ENCODE measurements at places on chromosomes 7 and 10. TPM values are rescaled to one million over a fixed set of nuclear protein-coding genes. Genes with fewer than 3 reads are reported as not detected.

DNA sequence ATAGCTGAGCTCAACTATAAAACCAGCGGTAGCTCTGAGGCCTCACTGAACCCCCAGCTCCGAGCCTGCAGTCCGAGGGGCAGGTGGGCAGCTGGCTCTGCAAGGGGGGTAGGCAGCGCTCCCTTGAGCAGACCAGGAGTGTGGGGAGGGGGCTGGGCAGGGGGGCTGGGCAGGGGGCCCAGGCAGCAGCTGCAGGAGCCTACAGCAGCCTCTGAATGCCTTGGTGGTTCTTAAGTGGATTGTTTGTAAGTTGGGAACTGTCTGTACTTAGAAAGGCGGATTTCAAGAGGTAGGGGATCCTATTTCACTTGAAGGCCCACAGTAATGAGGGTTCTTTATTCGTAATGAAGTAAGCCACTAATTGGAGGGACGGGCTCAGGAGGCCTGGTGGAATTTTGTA is 72.3 kb downstream of the ICA1 start:
- peaks cover 9% of the 10 kb centered on the region for H3K27me3 ChIP-seq
- H3K27ac ChIP-seq = no peak overlapping the region
- peaks cover 15% of the 10 kb centered on the region for H3K4me1 ChIP-seq
- H3K4me3 ChIP-seq = no peak overlapping the region

The ZNF503 gene
- 0.21 TPM for total RNA-seq

GRCh38 chr10:132910186-132910880 is 32.0 kb downstream of the CFAP46 start:
- peaks cover 1% of the 10 kb centered on the region for H3K4me1 ChIP-seq
- no peaks in the 10 kb centered on the region for H3K27me3 ChIP-seq
- no peak overlapping the region for H3K27ac ChIP-seq
- no peak overlapping the region for H3K4me3 ChIP-seq
- no peaks in the 10 kb centered on the region for H3K36me3 ChIP-seq

DNA sequence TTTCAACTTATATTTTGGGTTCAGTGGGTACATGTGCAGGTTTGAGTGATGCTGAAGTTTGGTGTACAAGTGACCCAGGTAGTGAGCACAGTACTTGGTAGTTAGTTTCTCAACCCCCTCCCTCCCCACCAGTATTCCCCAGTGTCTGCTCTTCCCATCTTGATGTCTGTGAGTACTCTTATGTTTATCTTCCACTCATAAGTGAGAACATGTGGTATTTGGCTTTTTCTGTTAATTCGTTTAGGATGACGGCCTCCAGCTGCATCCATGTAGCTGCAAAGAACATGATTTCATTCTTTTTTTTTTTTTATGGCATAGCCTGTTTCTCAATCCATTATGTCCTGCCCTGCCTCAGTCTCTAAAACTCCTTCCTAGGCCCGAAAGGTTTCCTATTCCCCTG is 222.1 kb downstream of the WDR37 start:
- H3K4me3 ChIP-seq = no peak overlapping the region
- H3K4me1 ChIP-seq = no peaks in the 10 kb centered on the region
- no peak for DNase-seq
- peaks cover 28% of the 10 kb centered on the region for H3K27me3 ChIP-seq
- no peaks in the 10 kb centered on the region for H3K36me3 ChIP-seq
- no peak overlapping the region for H3K27ac ChIP-seq

The TDRD1 gene
- total RNA-seq = 0.24 TPM

DNA sequence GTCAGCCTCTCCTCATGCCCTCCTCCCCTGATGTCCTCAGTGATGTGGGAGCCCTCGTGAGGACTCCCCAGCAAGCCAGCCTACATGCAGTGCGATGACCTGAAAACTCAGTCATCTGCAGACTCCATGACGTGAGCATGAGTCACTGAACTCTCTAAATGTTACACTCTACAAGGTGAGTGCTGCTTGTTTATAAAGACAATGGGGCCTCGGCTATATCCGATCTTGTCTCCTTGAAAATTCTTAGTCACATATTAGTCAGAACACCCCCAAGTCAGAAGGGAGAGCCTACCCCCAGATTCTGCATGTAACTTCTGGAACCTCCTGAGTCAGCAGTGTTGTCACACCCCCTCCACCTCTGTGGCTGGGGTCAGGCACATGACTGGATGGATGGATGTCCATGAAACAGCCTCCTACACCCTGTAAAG is 673.8 kb downstream of the INHBA start:
- no peaks in the 10 kb centered on the region for H3K27me3 ChIP-seq
- H3K27ac ChIP-seq = no peak overlapping the region
- H3K4me3 ChIP-seq = no peak overlapping the region
- H3K4me1 ChIP-seq = no peaks in the 10 kb centered on the region
- no peaks in the 10 kb centered on the region for H3K36me3 ChIP-seq

The DYNC1I1 gene
- not detected for total RNA-seq

Data from natural killer cell treated with Interleukin-12 subunit alpha and Interleukin-12 subunit beta and Interleukin-15 and Interleukin-18, amount 100 ng/mL, for 72 hours (primary cell).